A673 (cell line): ENCODE measurements at places on chromosomes 2 and 18. TPM values are rescaled to one million over a fixed set of nuclear protein-coding genes. Genes with fewer than 3 reads are reported as not detected.

MARCHF4 gene
- total RNA-seq, result 2.4 and 6.1 TPM in 2 replicates

SELENOI gene
- total RNA-seq, result 48.5 and 62.7 TPM in 2 replicates

SLC14A1 gene
- total RNA-seq, result not detected in 2 replicates

TCF23 gene
- not detected in 2 replicates for total RNA-seq

ATG16L1 gene
- 38.2 and 43.2 TPM in 2 replicates for total RNA-seq

RNF149 gene
- 26.8 and 27.1 TPM in 2 replicates for total RNA-seq

LYG2 gene
- not detected in 2 replicates for total RNA-seq

TWIST2 gene
- total RNA-seq, result not detected in 2 replicates

PAX8 gene
- total RNA-seq, result 3.1 and 3.2 TPM in 2 replicates

AMER3 gene
- not detected in 2 replicates for total RNA-seq

ASAP2 gene
- 45.1 and 46.8 TPM in 2 replicates for total RNA-seq

GBX2 gene
- not detected in 2 replicates for total RNA-seq

CCDC178 gene
- total RNA-seq, result not detected in 2 replicates

PFN4 gene
- total RNA-seq, result 0.94 TPM in 1 of 2 replicates, not detected in the other

KIF5C gene
- total RNA-seq, result 0.58 and 0.74 TPM in 2 replicates

NXPH2 gene
- 4.8 and 5.4 TPM in 2 replicates for total RNA-seq

MYO7B gene
- 0.24 TPM in 1 of 2 replicates, not detected in the other for total RNA-seq

AQP12B gene
- not detected in 2 replicates for total RNA-seq

ALS2 gene
- total RNA-seq, result 40.8 and 56.1 TPM in 2 replicates
